ENCODE measurements at places on chromosomes 5 and 9.

DNA sequence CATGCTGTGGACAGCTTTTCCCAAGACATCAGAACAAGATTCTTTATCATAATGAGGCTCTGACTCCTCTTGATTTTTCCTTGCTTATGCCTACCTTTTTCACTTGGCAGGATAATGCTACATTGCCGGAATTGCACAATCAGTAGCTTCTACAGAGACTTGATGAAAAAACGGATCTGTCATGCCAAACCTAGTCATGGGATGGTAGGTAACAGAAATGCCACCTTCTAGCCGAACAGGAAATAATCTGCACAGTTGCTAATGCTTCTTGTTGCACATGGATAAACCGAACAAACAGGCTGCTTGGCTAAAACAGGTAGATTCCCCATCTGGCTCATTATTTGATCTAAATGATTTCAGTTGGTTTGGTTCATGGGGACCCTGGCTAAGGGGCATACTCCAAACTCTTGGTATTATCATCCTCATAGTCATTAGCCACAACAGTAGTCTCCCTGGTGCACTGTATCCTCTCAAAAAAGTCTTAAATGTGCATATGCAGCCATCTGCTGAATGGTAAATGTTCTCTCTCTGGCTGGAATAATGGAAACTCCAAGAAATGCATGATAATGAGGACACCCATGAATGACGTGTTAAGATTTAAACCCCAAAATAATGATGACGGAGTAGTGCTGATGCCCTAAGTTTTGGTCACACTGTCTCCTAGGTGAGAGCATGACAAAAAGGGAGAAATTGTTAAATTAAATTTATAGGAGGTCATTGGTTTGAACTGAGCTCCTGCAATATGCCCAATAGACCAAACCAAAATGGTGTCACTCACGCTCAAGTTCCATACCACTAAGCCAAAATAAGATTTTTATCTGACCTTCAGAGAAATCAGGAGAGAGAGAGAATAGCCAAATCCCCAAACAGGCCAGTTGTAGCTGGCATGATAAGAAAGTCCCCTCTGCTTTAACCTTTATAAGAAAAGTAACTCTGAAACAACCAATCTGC lies 47.0 kb downstream of the RAPGEF1 start:
- DNase-seq, result no peak

GRCh38 chr5:146059460-146060220 lies 45.7 kb downstream of the PLAC8L1 start:
- DNase-seq, result no peak

DNA sequence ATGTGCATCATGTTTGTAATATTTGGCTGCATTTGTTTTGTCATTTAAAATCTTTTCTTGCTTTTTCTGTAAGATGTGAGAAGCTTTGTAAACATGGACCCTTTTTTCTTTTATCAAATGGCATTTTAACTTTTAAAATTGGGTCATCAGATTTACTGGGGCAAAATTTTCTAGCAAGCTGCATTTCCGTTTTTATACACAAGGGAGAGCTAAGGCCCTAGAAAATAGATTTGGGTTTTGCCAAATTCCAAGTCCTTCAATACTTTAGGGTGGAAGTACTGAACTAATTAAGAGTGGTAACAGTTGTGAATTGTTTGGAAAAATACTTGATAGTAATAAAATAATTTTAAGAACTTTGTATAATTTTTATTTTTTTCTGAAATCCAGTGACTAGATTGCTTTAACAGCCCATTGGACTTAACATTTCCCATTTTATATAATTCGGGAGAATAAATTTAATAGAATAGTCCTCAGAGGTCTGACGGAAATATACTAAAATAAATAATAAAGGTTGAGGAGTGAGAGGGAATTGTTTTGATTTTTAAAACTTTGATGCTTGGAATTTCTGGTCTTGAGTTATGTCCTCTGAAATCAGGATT lies 117.4 kb downstream of the SMARCA2 start:
- DNase-seq, result no peak

DNA sequence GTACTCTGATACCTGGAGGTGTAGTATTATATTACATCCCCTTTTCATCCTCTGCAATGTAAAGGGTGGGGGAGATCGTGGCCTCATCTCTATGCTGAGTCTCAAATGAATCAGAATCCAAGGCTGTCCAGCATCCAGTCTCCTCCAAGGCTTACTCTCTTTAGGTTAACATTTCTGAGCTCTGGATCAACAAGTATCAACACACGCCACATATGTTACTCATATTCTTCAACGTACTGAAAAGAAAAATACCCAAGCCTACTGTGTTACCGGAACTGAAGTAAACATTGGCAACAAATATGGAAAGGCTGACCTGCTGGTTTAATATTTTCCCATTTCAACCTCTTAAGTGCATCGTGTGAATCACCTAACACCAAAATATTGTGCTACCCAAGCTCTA lies 241.8 kb downstream of the GAS1 start:
- no peak for DNase-seq

DNA sequence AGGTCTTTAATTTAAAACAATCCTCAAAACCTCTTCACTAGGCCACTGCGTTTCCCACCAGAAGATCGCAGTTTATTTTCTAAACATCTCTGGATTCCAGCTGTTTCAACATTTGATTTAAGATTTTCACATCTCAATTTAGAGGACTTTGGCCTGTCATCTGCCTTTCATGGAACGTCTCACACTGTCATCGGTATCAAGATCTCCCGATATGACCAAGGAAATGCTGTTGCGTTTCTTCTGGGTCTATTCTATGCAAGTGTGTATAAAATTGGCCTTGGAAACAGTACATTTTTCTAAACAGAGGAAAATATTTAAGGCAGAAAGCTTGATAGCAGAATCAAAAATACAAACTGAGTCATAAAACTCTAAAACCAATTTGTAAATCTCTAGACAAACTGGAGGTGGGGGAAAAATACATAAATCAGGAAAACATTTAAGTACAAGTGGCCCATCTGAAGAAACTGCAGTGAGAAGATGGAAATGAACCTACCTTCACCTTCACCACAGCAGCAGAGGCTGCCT lies 53.6 kb upstream of the SIMC1 start:
- DNase-seq, result no peak

DNA sequence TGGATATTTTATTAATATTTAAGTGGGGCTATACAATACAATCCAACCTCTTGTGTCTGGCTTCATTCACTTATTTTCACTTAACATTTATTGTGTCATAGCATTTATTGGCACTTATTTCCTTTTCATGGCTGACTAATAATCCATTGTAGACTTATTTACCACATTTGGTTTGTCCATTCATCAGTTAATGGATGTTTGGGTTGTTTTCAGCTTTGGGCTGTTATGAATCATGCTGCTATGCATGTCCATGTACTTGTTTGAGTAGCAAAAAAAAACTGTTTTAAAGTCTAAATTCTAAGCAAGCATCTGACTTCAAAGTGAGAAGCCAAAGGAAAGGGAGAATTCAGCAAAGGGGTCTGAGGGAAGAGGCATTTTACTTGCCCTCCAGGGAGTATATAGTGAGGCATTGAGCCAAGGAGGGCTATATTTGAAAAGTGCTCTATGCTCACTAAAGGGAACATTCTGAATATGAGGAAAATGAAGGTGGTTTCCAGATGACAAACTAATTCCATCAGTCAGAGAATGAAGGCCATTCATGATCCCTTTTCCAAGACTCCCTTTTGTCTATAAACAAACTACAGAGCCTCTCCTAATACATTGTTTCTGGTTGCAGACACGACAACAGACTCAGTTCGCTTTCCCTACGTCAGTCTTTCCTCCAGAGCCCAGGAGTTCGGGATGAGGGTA lies 532.8 kb upstream of the KLF4 start:
- DNase-seq, result no peak

DNA sequence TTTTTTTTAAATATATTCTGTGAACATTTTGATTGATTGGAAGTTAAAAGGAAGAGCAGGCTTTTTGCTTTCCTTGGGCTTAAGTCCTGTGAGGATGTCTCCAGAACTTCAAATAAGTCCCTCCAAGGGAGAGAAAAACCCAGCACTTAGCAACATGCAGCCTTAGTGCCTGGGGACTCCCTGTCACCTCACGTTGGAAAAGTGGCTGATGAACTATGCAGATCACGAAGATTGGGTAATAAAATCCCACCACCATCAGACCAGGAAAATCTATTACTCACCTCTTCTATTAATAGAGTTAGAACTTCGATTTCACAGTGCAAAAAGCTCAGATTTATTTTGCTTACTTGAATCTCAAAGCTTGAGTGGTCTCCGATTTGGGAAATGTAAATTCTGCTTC lies 507.0 kb downstream of the MAT2B start:
- DNase-seq, result no peak
